ENCODE measurements at places on chromosomes 16 and 17.

DNA sequence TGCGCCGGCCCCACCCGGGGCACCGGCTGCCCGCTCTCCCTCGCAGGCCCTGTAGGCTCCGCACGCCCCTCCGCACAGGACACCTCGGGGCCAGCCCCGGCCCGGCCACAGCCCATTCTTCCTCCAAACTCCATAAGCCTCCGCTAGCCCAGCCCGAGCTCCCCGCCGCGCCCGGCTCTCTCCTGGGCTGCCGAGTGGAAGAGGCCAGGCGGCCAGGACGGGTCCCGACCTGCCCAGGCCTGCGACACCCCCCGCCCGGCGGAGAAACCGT lies 397 bp downstream of the NCOR1 start:
- peak; percentile 29 for DNase-seq

DNA sequence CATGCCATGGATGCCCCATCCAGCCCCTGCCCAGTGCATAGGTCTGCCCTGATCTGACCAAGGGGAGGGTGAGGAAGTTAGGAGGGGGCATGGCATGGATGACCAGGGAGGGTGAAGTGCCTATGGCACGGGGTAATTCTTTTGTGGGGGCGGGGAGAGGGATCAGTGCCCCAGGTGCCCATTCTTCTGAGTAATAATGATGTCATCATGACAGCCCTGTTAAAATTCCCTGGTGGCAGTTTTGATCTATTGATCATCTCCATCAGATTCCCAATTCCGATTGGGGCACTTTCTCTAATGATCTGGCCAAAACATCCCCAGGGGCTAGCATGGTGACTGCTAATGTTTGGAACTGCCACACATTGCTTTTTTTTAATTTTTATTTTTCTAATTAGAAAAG lies 392.2 kb downstream of the UTP18 start:
- DNase-seq: no peak

DNA sequence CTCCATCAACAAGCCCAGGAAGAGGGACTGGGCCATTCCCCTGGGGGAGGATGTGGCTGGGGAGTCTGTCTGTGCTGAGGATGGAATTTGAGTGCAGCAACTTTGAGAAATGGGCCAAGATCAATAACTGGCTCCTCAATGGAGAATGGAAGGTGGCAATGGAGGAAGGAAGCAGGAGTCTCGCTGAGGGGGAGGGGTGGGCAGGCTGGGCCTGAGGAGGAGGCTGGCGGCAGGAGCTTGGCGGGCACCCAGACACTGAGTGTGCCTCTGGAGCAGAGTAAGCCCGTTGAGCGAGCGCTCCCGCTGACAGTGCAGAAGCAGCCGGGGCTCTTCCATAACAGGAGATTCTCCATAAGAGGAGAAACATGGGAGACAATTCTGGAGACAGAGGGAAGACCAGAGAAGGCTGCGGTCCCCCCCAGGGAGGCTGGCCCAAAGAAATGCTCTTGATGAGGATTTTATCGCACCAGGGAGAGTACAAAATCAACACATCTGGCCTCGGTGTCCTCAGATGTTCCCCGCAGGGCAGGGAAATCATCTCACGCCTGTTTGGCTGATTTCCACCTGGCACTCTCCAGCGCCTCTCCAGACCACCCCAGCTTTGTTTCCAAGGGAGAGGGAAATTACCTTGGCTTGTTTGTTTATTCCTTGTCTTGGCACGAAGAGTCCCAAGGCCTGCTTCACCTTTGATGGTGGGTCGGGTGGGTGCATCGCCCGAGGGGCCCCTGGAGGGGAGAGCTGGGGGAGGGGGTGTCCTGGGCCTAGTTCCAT lies 2.8 kb upstream of the MMP15 start:
- no peak for DNase-seq

GRCh38 chr17:19417611-19418010 lies 6.6 kb downstream of the RNF112 start:
- DNase-seq: no peak

GRCh38 chr16:84498859-84499620 lies 5.4 kb downstream of the MEAK7 start:
- DNase-seq: no peak

- no peak for DNase-seq
Observed at GRCh38 chr17:34166352-34166751, 88.7 kb upstream of the CCL2 start.

DNA sequence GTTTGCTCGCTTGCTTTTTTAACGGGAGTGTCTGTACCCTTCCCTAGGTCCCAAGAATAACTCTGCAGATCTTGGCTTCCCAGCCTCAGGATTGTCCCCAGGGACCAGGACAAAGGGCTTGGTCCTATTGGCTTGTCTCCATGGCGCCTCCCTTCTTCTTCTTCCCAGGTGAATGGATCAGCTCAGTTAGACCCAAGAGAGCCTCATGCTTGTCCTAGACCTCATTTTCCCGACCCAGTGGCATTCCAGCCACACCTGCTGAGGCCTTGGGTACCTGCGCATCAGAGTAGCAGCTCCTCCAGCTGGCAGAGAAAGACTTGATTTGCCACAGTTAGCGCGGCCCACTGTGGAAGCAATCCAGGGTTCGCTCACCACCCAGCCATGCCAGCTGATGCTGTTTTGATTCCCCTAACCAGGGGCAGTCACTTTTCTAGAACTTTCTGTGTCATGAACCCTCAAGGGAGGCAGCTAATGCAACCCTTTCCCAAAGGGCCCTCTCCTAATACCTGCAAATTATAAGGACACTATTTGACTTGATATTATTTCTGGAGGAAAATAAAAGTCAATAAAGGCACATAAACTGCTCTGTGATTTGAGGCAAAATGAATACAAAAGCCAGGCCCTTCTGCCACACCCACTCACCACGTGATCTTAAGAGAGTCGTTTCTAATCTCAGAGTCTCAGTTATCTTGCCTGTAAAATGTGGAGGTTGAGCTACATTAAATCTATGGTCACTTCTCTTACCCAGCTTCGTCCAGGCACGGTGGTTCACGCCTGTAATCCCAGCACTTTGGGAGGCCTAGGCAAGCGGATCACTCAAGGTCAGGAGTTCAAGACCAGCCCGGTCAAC lies 13.9 kb downstream of the GPR142 start:
- DNase-seq: no peak

- no peak for DNase-seq
Observed at GRCh38 chr17:976312-976711, 3.3 kb downstream of the NXN start.

DNA sequence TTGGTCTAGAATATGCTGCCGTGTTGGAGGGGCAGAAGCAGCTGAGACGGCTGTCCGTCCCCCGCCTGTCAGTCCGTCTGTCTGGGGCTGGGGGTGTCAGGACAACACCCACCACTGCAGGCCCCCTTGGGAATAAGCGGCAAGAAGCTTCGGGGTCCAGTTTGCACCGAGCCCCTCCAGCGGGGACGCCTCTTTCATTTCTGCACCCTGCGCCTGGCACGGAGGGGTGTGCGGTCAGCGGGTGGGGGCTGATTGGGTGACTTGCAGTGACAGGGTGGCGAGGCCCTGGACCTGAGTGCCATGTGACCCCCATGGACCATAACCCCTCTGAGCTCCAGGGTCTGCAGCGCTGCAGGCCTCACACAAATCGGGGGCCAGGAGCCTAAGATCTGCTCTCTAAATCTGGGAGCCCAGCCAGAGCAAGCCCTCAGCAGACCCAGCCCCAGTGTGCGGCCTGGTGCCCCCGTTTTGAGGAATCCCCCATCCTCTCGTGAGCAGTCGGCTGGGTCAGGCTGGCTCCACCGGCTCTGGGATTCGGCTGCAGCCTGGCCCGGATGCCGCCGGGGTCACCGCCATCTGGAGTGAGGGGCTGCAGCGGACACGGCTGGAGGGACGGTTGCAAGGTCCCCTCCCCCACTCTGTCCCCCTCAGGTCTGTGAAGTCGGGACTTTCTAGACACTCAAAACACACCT lies 8.3 kb downstream of the CBFA2T3 start:
- no peak for DNase-seq

DNA sequence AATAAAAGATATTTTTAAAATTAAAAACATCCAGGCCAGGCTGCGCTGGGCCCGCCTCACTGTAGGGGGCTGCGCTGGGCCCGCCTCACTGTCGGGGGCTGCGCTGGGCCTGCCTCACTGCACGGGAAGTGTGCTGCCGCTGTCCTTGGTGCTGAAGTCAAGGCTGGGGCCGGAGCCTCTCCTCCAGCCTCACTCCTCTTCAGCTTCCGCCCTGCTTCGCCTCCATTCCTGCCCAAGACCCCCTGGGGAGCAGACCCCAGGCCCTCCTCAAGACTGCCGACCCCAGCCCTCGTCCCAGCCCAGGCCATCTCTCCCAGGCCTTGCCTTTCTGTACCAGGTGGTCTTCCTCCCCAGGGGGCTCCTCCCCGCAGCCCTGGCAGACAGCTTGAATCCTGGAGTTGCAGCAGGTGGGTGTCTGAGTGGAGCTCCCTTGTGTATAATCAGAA lies 26.2 kb downstream of the ENDOV start:
- DNase-seq: no peak

DNA sequence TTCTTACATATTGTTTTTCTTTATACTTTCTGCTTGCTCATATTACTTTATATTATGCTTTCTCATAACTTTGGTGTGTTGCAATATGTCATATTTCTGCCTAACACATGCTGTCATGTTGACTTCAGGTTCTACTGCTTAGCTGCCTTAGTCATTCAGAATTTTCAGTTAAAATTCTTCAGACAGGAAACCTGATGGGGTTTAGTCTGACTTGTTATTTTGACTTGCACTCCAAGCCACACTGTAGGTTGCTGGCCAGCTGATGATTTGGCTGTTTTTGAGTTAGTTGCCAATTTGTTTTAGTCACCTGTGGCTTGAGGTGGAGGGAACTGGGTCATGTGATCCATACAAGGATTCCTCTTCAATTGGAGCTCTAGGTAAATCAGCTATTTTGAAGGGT lies 315.4 kb downstream of the MAP2K6 start:
- no peak for DNase-seq

- DNase-seq: no peak
Observed at GRCh38 chr17:36592316-36592715, 637 bp downstream of the DHRS11 start.
